CD4-positive, alpha-beta T cell treated with Interleukin-12 subunit alpha and Interleukin-12 subunit beta, for 1 hour (primary cell): ENCODE measurements at places on chromosomes 1 and 21.

DNA sequence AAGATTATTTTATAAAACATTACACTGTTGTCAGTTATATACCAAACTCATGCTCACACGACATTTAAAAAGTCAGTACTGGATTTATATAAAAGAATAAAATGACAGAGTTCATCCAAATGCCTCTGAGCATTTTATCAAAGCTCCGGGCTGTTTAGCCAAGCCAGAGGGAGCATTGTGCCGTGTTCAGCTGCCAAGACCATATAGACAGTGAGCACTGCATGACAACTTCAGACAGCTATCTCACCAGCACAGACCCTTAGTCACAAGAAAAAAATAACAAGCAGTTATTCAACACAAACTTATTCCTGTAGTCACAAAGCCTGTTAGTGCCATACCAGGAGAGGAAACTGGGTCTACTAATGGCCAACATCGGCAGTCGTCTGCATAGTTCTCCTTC, 88.0 kb upstream of the PBX1 start:
- DNase-seq = no peak

DNA sequence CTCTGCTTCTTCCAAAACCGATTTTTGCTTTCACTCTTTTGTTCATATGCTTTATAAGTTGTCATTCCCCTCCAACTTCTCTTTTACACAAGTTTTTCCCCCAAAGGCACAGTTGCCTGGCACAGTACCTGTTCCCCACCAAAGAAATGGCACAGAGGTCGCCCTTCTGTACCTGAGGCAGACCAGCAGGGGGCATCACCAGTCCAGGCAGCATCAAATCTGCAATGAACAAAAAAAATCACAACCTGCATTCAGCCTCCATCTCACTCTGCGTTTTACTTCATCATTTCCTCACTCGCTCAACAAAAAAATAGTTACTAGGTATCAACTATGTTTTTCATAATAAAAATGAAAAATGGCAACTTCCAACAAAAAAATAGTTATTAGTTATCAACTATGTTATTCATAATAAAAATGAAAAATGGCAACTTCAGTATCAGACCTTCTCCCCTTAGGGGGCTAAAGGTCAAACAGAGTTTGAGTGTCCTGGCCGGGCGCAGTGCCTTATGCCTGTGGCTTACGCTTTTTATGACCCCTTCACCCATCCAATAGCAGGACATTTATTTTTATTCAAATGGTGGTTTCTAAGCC, 4.1 kb downstream of the EIF2D start:
- DNase-seq = peak; percentile 67

DNA sequence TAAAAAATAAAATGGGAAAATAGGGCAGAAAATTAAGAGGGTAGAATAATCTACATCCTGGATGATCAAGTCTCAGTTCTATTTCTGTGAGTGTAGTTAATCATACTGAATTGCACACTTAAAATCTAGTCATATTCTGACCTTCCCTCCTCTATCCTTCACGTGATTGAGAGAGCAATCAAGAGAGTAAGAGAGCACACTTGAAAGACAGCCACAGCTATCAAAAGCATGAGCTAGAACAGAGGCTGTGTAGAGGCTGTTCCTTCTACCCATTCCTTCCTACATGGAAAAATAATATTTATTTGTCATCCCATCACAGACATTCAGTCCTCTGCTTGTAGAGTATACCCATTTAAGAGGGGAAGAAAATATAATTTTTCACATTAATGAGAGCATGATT, 52.4 kb downstream of the PHC2 start:
- DNase-seq = no peak

GRCh38 chr1:56433056-56433577, 146.2 kb downstream of the PLPP3 start:
- no peak for DNase-seq

GRCh38 chr1:96355521-96355920, 366.1 kb upstream of the PTBP2 start:
- no peak for DNase-seq

- no peak for DNase-seq
These were observed 109.3 kb downstream of the NTNG1 start for GRCh38 chr1:107250169-107250568.

DNA sequence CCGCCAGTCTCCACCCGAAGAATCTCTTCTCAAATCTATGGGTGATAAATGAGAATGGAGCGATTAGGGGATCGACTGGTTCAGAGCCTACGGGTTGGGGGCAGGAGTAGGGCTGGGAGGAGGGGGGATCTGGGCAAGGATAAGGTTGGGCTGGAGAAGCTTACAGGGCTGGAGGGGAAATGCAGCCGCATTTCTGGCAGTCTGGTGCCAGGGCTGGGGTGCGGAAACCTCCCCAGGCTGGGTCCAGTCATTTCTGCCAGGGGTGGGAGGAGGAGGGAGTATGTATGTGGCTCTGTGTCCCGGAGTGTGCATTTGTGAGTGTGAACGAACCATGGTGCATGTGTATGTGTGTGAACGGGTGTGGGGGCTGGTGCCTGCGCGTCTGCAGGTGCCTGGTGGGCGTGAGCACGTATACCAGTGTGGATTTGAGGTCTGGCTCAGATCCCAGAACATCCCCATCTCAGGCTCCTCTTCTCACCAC, 10.2 kb downstream of the C1orf216 start:
- no peak for DNase-seq

DNA sequence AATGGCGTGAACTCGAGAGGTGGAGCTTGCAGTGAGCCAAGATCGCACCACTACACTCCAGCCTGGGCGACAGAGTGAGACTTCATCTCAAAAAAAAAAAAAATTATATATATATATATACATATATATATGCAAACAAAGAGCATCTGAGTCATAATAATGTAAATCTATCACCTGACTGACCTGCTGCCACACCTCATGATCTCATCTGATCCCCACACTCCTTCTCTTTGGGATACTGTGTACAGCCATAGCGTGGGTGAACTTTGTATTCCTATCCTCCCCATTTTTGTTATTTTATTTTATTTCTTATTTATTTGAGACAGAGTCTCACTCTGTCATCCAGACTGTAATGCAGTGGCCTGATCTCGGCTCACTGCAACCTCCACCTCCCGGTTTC, 2.6 kb upstream of the HDAC1 start:
- DNase-seq = no peak

DNA sequence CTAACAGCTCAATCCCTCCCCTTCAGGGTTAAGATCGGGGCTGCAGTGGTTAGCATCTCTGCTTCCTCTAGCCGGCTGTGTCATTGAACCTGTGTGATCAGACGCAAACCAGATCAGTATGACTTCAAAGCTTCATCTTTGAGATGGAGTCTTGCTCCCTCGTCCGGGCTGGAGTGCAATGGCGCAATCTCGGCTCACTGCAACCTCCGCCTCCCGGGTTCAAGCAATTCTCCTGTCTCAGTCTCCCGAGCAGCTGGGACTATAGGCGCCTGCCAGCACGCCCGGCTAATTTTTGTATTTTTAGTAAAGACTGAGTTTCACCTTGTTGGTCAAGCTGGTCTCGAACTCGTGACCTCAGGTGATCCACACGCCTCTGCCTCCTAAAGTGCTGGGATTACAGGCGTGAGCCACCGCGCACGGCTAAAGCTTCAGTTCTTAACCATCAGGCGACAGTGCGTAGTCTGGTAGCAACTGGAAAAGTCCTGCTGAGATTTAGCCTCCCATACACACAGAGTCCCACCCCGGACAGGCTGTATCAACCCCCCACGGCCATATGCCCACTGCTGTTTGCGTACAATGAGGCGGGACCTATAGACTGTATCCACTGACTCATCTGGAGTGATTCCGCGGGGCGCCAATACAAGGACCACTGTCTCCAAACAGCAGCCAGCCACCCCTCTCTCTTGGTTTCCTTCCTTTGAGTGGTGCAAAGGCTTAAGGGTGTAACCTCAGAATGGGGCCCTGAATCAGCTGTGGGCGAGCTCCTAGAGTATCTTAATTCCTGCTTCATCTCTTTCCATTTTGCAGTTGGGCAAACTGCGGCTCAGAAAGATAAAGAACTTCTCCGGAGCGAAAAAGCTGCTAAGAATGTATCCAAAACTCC, 23.3 kb downstream of the CELA3A start:
- DNase-seq = peak; percentile 85

GRCh38 chr21:45972716-45973474, 8.7 kb upstream of the COL6A1 start:
- no peak for DNase-seq

DNA sequence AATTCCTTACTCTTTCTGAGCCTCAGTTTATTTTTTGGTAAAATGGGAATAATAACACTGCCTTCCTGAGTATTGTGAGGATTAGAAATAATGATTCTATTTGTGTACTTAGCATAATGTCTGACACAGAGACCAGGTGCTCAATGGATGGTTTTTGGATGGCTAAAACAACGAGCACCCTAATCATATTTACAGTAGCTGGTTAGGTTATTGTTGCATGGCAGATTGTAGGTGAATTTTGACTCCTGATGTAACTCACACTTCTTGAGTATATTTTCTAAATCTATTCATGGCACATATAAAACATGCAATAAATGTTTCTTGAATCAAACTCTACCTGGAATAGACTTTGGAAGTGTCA, 11.9 kb upstream of the DUSP10 start:
- no peak for DNase-seq

DNA sequence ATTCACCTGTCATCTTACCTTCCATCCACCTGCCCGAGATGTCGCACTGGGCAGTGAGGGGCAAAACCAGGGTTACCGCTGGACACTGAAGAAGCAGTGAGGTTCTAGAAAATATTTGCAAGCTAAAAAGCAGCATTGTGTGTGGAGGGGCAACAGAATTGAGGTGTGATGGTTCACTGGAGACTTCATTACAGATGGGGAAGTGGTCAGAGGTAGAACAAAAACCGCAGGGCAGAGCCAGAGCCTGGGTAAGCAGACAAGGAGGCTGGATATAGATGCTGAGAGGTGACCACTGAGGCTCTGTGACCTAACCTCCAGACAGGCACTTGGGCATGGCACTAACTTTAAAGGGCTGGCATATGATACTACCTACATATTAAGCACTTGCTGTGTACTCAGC, 363.9 kb upstream of the PROX1 start:
- DNase-seq = no peak

- no peak for DNase-seq
These were observed 2.3 kb downstream of the KCNC4 start for GRCh38 chr1:110212169-110213142.

DNA sequence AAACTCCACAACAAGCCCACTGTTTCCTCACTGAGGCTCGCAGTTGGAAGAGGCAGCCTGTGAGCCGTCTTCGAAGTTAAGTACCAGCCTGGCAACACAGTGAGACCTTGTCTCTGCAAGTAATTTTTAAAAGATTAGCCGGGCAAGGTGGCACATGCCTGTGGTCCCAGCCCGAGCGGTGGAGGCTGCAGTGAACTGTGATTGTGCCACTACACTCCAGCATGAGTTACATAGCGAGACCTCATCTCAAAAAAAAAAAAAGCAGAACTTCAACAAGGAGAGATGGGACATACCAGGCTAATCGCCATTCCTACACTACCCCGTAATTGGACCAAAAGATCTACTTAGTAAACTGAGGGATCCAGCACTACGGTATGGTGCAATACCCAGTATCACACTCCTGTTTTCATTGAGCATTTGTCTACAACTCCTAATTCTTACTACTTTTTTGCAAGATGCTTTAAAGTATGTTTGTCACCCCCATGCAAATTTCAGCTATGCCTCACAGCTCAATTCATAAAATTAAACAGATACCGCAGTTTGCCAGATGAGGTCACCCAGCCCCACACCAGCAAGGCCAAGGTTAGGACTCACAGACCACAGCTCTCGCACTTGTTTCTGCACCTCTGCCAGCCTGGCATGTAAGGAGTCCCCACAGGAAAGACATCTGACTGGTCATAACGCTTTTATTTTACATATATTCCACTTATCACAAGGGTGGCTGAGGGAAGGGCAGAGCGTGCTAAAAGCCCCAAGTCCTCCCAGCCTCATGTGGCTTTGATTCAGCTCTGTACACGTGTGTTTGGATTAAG, 21.0 kb downstream of the SDE2 start:
- DNase-seq = no peak

DNA sequence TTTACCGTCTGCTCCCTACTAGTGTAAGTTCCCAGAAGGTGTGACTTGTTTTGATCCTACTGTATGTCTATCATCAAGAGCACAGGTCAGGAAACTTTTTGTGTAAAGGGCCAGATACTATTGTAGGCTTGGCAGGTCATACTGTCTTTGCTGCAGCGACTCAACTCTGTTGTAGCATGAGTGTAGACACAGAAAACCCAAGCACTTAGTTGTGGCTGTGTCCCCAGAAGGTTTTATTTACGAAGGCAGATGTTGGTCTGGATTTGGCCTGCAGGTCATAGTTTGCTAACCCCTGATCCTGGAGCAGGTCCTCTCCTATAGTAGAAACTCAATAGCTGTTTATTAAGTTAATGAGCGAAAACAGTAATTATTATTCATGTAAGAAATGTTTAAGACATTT, 365.9 kb upstream of the B3GALT2 start:
- no peak for DNase-seq

DNA sequence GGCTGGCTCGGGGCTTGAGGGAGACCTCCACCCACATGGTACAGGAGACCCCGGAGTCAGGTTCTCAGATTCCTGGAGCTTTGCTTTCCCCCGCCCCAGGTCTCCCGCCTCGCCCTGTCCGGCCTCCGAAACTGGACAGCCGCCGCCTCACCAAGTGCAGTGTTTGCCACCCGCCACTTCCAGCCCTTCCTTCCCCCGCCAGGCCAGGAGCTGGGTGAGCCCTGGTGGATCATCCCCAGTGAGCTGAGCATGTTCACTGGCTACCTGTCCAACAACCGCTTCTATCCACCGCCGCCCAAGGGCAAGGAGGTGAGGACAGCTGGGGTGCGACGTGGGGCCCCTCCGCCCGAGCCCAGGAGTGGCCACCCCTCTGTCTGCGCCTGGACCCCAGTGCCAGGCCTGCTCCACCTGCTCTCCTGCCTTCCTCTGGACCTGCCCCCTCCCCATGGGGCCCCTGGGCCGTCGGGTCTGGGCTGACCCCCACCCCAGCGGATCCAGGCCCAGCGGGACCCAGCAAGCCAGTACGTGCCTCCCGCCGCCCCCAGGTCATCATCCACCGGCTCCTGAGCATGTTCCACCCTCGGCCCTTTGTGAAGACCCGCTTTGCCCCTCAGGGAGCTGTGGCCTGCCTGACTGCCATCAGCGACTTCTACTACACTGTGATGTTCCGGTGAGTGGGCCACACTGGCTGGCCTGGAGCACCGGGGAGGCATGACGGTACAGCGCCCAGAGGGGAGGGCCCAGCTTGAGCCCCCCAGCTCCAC, 8.7 kb downstream of the SELENON start:
- no peak for DNase-seq

DNA sequence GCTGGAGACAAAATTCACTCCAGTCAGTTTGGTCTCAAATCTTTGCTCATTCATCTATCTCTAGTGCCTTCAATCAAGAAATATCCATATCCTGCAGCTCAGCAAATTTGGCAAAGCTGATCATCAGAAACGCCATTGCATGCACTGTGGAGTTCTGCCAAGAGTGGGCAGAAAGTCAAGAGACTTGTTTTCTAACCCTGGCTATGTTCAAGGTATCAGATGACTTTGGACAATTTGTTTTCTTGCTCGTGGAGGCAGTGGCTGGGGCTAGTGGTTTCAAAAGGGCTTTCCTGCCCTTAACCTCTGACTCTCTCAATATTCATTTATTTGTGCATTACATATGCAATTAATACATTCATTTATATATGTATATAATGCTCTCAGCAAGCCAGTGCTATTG, 12.8 kb upstream of the LRRC52 start:
- DNase-seq = no peak
